ENCODE measurements at places on chromosomes 11 and 22.

GRCh38 chr11:66950112-66950535 is 8.1 kb downstream of the PC start:
- no peak for DNase-seq

- DNase-seq: no peak
Measured at GRCh38 chr22:42830161-42830560, 26.9 kb downstream of the ARFGAP3 start.

- DNase-seq: no peak
Measured at GRCh38 chr11:123815122-123815521, 9.0 kb upstream of the OR6M1 start.

DNA sequence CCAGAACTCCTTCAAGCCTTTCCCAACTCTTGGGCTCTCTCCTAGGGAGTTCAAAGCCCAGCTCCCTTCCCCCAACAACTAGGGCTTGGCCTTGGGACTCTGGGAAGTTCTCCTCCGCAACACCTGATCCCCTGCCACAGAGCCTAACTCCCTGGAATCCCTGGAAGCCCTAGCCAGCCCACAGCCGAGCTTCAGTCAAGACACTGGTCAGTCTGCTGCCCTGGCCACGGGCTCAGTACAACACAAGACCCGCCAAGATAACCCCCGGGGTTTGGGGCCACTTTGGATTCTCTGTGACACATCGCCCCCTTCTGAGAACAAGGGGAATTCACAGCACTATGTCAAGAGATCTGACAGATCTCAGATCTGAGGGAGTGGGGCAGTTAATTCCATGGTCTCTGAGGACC is 58.3 kb downstream of the SLC22A12 start:
- DNase-seq: no peak

- no peak for DNase-seq
Measured at GRCh38 chr11:65502555-65503367, 3.9 kb downstream of the MALAT1 start.

DNA sequence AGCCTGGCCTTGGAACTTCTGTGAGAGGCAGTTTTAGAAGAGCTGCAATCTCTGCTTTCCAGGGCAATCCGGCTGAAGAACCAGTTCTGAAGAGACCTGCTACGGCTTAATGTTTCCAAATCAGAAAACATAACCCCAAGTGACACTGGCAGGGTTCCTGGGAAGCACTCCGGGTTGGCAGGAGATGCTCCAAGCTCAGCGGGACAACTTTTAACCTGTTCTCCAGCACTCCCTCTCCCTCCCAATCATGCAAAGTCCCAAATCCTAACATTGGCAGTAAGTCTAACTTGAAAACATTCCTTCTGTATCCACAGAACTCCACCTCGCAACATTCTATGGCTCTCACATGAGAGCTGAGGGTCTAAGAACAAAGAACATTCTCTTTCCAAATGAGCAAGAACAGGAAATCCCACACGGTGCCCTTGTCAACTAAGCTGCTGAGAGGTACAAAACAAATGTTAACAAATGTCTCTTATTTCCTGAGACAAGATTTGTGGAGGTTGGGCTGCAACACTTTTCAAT is 48.5 kb upstream of the MN1 start:
- DNase-seq: no peak

Data from activated T-cell treated with anti-CD3 and anti-CD28 coated beads, Interleukin-2, amount 50 U/mL, for 72 hours (primary cell).